CD4-positive, alpha-beta memory T cell (primary cell): ENCODE measurements at places on chromosomes 4 and X. TPM values are rescaled to one million over a fixed set of nuclear protein-coding genes. Genes with fewer than 3 reads are reported as not detected.

DNA sequence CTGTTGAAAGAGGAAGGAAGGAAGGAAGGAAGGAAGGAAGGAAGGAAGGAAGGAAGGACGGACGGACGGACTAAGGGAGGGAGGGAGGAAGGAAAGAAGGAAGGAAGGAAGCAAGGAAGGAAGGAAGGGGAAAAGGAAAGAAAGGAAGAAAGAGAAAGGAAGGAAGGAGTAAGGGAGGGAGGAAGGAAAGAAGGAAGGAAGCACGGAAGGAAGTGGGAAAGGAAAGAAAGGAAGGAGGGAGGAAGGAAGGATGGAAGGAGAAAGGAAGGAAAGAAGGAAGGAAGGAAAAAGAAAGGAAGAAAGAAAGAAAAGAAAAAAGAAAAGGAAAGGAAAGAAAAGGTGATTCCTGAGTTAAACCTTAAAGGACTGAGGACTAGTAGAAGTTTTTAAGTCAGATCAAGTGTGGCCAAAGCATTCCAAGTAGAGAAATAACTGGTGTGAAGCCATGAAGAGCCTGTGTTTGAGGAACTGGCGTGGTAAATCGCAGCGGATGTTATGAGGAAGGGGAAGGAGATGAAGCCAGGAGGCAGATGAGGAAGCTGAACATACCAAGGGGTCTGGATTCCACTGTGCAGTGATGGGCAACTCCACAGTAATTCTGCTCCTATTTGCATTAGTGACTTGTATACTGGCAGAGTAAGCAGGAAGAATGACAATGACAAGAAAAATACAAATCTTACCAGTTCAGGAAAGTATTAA is 163.5 kb downstream of the MGST2 start:
- no peak for DNase-seq
- H3K27me3 ChIP-seq, result no peaks in the 10 kb centered on the region
- no peaks in the 10 kb centered on the region for H3K4me1 ChIP-seq
- no peak overlapping the region for H3K4me3 ChIP-seq

DNA sequence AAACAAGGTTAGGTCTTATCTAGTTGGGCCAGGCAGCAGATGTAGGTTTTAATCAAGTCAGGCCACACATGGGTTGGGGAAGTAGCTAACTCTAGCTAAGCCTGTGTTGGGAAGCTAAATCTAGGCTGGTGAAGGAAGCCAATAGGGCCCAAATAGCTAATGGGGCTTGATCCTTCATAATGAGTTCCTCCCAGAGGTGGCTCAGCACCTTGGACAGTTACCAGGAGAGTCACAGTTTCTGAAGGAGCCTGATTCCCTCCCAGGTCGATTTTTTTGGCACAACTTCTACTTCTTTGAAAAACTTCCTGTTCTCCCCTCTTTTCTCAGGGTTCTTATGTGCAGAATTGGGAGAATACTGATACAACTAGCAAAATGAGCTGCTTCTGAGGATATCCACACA is 242.5 kb upstream of the PRPS2 start:
- H3K4me3 ChIP-seq, result no peak overlapping the region
- no peaks in the 10 kb centered on the region for H3K4me1 ChIP-seq
- no peak for DNase-seq
- H3K27me3 ChIP-seq, result no peaks in the 10 kb centered on the region
- no peak overlapping the region for H3K27ac ChIP-seq

GRCh38 chr4:138845664-138846063 is 169.9 kb upstream of the NOCT start:
- DNase-seq, result no peak
- H3K27ac ChIP-seq, result no peak overlapping the region
- no peaks in the 10 kb centered on the region for H3K4me1 ChIP-seq
- H3K36me3 ChIP-seq, result no peaks in the 10 kb centered on the region

GRCh38 chrX:12791257-12792228 is at the start of gene PRPS2:
TSS of gene PRPS2 (plus strand) at chrX:12791412. CDS start at chrX:12791498, 86 bp downstream.
- peak; percentile 65 for DNase-seq
- peaks cover 22% of the 10 kb centered on the region for H3K4me1 ChIP-seq
- H3K4me3 ChIP-seq, result peak within 1 kb of the TSS; percentile 62
- peak within 1 kb of the TSS; percentile 41 for H3K27ac ChIP-seq
- H3K27me3 ChIP-seq, result no peaks in the 10 kb centered on the region
- no peaks in the 10 kb centered on the region for H3K36me3 ChIP-seq

- H3K36me3 ChIP-seq, result no peaks in the 10 kb centered on the region
- DNase-seq, result no peak
- no peaks in the 10 kb centered on the region for H3K4me1 ChIP-seq
- no peak overlapping the region for H3K27ac ChIP-seq
These were observed 5.4 kb upstream of the PF4V1 start for GRCh38 chr4:73847526-73848182.

The SPANXC gene
- not detected for polyA plus RNA-seq

The P2RY10 gene
- polyA plus RNA-seq, result 61.8 TPM

The NUP54 gene
- polyA plus RNA-seq, result 39.3 TPM
